Esophagus squamous epithelium (tissue), 5 donors: ENCODE measurements at places on chromosomes 4 and X. TPM values are rescaled to one million over a fixed set of nuclear protein-coding genes. Genes with fewer than 3 reads are reported as not detected.

- H3K27ac ChIP-seq = no peak overlapping the region
- H3K36me3 ChIP-seq = no peaks in the 10 kb centered on the region
- no peaks in the 10 kb centered on the region for H3K4me1 ChIP-seq
- DNase-seq = no peak
Measured at GRCh38 chrX:110432091-110432905, 73.7 kb downstream of the RTL9 start.

- H3K36me3 ChIP-seq = no peaks in the 10 kb centered on the region
- no peak overlapping the region for H3K4me3 ChIP-seq
- no peak for DNase-seq
- H3K27me3 ChIP-seq = no peaks in the 10 kb centered on the region
- H3K4me1 ChIP-seq = peaks cover 4% of the 10 kb centered on the region
- H3K27ac ChIP-seq = no peak overlapping the region
Measured at GRCh38 chrX:150196285-150196684, 166.8 kb upstream of the MAMLD1 start.

DNA sequence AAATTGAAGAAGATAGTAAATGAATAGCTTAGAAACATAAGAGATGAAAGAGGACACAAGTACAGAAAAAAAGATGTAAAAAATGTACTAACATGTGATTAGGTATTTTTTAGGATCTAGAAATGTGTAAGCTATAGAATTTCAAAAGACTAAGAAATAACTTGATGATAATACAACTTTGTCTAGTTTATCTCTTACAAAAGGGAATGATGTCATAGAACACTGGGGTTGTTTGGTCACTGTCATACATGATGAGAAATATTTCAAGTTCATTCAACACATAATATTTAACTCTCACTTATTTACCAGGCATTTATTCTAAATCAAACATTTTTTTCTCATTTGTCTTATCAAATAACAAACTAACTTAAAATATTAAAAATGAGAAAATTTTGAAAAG lies 18.5 kb downstream of the STBD1 start:
- no peaks in the 10 kb centered on the region for H3K36me3 ChIP-seq
- DNase-seq = no peak
- no peaks in the 10 kb centered on the region for H3K27me3 ChIP-seq
- H3K27ac ChIP-seq = no peak overlapping the region
- H3K4me1 ChIP-seq = no peaks in the 10 kb centered on the region

DNA sequence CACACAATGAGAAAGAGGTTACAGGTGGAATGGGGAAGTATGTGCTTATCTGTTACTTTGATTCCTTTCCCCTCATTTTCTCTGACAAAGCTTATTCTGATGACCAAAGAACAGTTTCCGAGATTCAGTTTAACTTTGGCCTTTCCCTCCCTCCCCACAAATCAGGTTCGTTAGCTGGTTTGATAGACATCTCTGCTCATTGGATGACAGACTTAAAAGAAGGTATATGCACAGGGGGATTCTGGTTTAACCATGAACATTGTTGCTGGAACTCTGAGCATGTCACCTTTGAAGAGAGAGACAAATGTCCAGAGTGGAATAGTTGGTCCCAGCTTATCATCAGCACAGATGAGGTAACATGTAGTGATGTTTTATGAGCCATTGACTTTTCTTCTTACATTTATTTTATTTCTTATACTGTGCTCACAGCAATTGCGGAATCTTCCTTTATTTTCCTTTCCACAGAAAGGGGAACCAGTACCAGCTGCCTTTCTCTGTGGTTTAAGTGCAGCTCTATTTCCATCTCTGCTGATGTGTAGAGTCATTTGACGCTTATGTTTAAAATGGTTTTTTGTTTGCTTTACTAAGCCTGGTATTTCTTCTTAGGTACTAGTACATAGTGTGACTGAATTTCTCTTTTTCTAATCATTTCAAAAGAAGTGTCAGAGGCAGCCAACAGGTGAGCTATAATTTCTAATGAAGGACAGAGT lies 125.0 kb downstream of the AKAP4 start:
- no peaks in the 10 kb centered on the region for H3K4me1 ChIP-seq
- no peaks in the 10 kb centered on the region for H3K27me3 ChIP-seq
- H3K4me3 ChIP-seq = no peak overlapping the region
- no peak for DNase-seq

UVSSA gene
- 7.2 TPM for total RNA-seq

- H3K4me1 ChIP-seq = no peaks in the 10 kb centered on the region
- H3K27me3 ChIP-seq = no peaks in the 10 kb centered on the region
- H3K4me3 ChIP-seq = no peak overlapping the region
- no peak for DNase-seq
- H3K27ac ChIP-seq = no peak overlapping the region
Measured at GRCh38 chrX:100720301-100720700, 11.6 kb downstream of the SYTL4 start.

DNA sequence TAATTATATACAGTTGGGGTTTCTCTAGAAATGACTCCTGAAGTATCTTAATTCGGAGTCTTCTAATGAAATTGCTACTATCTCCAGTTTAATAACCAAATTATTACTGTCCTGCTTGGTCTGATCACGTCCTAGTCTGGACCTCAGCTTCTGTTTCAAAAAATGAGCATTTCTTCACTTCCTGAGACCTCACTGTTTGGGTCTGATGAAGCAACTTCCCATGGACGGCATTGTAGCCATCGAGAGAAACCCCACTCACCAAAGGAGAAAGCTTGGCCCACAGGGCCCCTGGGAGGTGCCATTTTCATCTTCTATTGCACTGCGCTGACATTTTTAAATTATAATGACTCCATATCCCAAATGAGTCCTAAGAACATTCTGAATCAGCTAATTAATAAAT lies 178.0 kb downstream of the MGST2 start:
- no peaks in the 10 kb centered on the region for H3K4me1 ChIP-seq
- no peaks in the 10 kb centered on the region for H3K27me3 ChIP-seq
- H3K36me3 ChIP-seq = no peaks in the 10 kb centered on the region
- no peak for DNase-seq
- H3K27ac ChIP-seq = no peak overlapping the region

DNA sequence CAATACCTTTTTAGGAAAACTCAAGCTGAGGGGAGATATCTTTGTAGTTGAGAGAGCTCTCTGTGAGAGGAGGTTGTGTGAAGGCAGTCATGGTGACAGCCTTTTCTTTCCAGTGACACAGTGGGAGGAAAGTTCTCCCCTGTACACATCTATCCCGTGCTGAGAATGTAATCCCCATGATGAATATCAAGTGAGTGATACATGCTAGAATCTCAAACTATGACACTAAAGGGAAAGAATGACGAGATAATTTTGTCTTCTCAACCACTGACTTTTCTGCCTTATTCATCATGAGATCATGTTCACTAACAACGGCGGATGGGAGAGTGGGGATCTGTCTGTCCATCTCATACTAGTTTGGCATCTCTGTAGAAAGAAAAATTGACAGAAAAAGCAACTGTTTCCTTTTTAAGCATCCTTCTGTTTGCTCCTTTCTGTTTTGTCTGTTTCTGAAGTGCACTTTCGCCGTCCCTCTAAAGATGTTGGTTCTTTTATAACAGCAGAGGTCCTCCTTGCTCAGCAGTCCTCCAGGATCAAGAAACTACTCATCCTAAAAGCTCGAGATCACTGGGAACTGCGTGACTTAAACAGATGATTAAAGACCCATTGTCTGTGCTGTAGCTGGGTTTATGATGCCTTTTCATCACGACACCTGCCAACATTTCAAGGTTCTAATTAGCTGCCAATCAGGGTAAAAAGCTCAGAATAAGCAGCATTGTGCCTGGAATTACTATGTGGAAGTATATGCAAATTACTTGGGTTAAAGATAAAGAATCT lies 137.6 kb downstream of the DCK start:
- H3K27me3 ChIP-seq = no peaks in the 10 kb centered on the region
- no peak for DNase-seq
- no peaks in the 10 kb centered on the region for H3K36me3 ChIP-seq
- no peaks in the 10 kb centered on the region for H3K4me1 ChIP-seq
- H3K27ac ChIP-seq = no peak overlapping the region
- H3K4me3 ChIP-seq = no peak overlapping the region

DNA sequence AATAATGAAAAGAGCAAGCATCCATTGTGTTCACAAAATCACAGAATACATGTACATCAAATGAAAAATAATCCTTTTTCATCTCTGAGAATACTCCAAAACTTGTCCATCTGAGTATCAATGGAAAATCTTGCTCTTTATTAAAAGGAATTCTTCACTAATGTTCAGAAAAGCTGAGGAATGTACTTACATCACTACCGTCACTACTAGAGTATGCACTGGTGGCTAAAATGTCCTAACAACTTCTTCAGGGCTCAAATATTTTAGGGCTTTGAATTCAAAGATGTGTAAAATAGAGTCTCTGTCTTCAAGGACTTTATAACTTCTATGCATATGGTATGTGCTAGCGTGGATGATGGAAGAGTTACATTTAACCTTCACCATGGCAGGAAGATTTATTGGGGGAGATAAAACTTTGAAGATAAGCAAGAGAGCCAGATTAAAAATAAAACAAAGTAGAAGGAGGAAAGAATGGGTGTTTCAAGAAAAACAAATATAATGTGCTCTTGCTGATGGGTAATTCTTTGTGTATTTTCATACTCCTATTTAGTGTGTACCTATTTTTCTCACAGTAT lies 55.1 kb downstream of the DMD start:
- no peaks in the 10 kb centered on the region for H3K4me1 ChIP-seq
- no peaks in the 10 kb centered on the region for H3K36me3 ChIP-seq
- no peak overlapping the region for H3K27ac ChIP-seq
- no peak overlapping the region for H3K4me3 ChIP-seq
- DNase-seq = no peak
- no peaks in the 10 kb centered on the region for H3K27me3 ChIP-seq

- no peak overlapping the region for H3K4me3 ChIP-seq
- no peak for DNase-seq
- H3K4me1 ChIP-seq = no peaks in the 10 kb centered on the region
- no peaks in the 10 kb centered on the region for H3K27me3 ChIP-seq
- H3K27ac ChIP-seq = no peak overlapping the region
Measured at GRCh38 chr4:8133897-8134563, 24.6 kb downstream of the ABLIM2 start.

STPG2 gene
- not detected for total RNA-seq

DNA sequence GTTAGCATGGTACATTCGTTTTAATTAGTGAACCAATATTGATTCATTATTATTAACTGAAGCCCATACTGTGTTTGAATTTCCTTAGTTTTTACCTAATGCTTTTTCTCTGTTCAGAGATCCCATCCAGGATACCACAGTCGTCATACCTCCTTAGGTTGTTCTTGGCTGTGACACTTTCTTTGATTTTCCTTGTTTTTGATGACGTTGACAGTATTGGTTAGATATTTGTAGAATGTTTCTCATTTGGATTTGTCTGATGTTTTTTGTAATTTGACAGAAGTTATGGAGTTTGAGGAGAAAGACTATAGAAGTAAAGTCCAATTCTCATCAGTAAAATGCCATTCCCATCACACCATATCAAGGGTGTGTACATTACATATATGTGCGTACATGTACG lies 16.2 kb upstream of the RAP2C start:
- no peaks in the 10 kb centered on the region for H3K27me3 ChIP-seq
- H3K36me3 ChIP-seq = no peaks in the 10 kb centered on the region
- no peak overlapping the region for H3K27ac ChIP-seq
- H3K4me1 ChIP-seq = no peaks in the 10 kb centered on the region

DNA sequence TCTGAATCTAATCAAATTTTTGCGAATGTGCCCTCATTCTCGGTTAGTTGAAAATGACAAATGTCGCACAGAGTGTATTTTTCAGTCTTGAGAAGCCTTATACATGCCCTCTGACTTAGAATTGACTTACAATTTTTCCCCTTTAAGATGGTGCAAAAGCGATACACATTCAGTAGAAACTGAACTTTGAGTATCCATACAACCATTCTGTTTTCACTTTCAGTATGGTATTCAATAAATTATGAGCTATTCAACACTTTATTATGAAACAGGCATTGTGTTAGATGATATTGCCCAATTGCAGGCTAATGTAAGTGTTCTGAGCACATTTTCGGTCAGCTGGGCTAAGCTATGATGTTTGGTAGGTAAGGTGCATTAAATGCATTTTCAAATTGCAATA lies 43.4 kb downstream of the SLC9A7 start:
- peaks cover 6% of the 10 kb centered on the region for H3K4me1 ChIP-seq
- DNase-seq = no peak
- no peaks in the 10 kb centered on the region for H3K27me3 ChIP-seq
- H3K27ac ChIP-seq = no peak overlapping the region

DNA sequence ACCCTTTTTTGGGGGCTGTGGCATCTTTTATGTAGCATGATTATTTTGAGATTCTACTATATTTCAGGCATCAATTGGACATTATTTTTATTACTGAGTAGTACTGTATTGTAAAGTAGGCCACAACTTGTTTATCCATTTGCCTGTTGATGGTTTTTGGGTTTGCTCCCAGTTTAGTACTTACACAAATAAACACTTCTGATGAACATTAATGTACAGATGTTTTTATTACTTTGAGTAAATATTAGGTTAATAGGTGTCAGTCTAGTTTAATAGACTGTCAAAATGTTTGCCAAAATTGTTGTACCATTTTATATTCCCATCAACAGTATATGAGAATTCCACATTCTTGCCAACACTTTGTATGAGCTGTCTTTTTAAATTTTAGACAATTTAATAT lies 214.9 kb upstream of the MAD2L1 start:
- no peaks in the 10 kb centered on the region for H3K27me3 ChIP-seq
- no peaks in the 10 kb centered on the region for H3K36me3 ChIP-seq
- H3K27ac ChIP-seq = no peak overlapping the region
- DNase-seq = no peak
- no peaks in the 10 kb centered on the region for H3K4me1 ChIP-seq

DNA sequence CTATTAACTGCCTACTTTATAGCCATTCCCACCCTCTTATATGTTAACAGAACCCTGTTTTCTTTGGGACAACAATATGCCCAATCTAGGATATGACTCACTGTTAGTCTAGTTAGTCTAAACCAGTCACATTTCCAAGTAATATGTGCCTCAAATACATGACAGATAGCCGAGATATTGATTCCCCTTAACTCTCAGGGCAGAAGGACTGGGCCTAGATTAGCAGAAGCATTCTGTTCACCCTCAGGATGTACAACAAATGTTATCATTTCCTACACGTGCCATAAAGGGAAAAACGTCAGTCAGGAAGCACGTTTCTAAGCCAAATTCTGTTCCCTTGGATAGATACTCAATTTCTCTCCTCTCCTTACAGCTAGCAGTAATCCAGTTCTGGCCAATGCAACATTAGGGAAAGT lies 114.1 kb downstream of the SLC10A7 start:
- no peaks in the 10 kb centered on the region for H3K4me1 ChIP-seq
- no peaks in the 10 kb centered on the region for H3K36me3 ChIP-seq
- H3K27me3 ChIP-seq = no peaks in the 10 kb centered on the region
- no peak for DNase-seq
- H3K27ac ChIP-seq = no peak overlapping the region
- no peak overlapping the region for H3K4me3 ChIP-seq

GRCh38 chr4:133157460-133158160 lies 8.5 kb downstream of the PCDH10 start:
- H3K27me3 ChIP-seq = no peaks in the 10 kb centered on the region
- no peak overlapping the region for H3K4me3 ChIP-seq
- no peaks in the 10 kb centered on the region for H3K36me3 ChIP-seq
- DNase-seq = no peak

- H3K36me3 ChIP-seq = no peaks in the 10 kb centered on the region
- no peak overlapping the region for H3K27ac ChIP-seq
- no peak overlapping the region for H3K4me3 ChIP-seq
- H3K27me3 ChIP-seq = no peaks in the 10 kb centered on the region
Measured at GRCh38 chr4:173264684-173265185, 69.4 kb downstream of the HMGB2 start.

POU3F4 gene
- not detected for total RNA-seq

CD38 gene
- 2.5 TPM for total RNA-seq
